ENCODE measurements at places on chromosomes 7 and 10.

- no peak for DNase-seq
Measured at GRCh38 chr7:118298771-118299170, 74.3 kb downstream of the ANKRD7 start.

DNA sequence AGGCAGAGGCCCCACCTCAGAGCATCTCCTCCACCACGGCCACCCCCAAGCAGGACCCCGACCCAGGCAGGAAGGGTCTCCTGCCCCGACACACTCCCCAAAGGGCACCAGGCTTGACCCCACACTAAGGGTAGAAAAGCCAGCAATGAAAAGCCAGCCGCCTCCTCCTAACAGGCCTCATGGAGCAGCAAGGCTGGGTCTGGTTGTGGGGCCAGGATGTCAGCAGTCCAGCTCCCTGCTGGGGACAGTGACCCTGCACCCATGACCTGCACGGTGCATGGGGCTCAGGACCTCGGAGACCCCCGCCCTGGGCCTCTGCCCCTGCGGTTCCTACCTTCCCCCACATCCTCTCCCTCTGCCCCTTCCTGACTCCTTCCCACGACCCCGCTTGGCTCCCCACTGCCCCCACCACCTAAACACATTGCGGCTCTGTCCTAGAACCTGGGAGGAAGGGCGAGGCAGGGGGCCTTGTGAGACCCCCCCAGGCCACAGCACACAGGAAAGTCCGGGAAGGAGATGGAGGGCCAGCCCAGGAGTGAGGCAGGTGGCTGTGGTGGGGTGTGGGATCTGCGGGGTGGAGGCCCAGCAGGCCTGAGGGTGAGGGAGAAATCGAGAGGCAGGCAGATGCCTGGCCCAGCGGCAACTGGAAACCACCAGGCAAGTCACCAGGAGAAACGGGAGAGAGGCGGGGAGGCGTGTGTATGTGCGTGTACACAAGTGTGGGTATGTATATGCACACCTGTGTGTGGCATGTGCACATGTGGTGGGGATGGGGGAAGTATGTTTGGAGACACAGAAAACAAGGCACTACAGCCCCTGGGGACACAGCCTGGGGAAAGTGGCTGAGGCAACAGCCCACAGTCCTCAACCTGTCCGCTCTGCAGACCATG, 229.9 kb downstream of the MAD1L1 start:
- no peak for DNase-seq

- no peak for DNase-seq
Measured at GRCh38 chr7:107133396-107133795, 35.4 kb upstream of the HBP1 start.

DNA sequence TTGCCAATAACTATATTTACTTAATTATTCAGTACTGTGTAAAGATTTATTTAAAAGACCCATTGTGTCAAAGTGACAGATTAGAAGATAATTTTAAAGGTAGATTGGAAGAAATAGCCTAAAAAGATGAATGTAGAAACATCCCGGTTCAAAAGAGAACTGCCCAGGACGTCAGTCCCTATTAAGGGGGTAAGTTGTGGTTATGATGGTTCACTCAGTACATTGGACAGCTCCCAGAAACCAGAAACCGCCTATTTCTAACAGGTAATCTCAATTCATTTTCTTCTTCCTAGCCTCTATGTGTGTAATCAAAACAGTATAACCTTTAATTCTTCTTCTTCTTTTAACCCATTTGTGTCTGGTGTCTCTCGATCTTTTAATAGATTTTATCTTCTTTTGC, 1.5 kb upstream of the FERD3L start:
- no peak for DNase-seq

GRCh38 chr7:40709062-40709964, 574.5 kb downstream of the SUGCT start:
- no peak for DNase-seq

GRCh38 chr10:101617102-101617823, 29.1 kb downstream of the DPCD start:
- DNase-seq, result no peak

DNA sequence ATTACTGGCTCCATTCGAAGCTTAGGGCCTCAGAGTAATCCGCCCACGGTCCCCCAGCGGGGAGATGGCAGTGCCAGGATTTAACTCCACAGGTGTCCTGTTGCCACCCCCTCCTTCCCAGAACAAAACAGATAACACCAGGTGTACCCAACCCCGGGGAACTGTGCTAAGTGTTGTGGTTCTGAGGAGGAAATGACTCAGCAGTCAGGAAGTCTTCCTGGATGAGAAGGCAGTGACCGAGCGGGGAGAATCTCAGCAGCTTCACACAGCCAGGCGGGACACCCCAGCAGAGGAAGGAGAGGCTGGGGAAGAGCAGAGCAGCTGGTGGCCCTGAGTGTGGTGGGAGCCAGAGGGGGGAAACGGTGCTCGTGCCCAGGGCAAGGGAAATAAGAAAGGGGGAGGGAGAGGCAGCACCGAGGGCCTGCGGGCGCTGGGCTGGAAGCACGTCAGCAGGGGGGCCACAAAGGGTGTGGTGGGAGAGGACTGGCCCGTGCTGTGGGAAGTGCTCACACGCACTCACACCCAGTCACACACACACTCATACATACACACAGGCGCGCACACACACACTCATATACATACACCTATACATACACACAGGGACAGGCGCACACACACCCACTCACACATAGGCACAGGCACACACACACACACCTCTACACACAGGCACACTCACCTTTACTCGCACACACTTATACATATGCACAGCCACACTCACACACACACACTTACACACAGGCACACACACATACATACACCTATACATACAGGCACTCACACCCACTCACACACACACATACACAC, 59.8 kb upstream of the CHST15 start:
- DNase-seq, result peak; percentile 51

GRCh38 chr7:111953611-111954010, 252.6 kb downstream of the DOCK4 start:
- no peak for DNase-seq

GRCh38 chr7:129514683-129515082, 12.4 kb downstream of the SMKR1 start:
- DNase-seq, result no peak

DNA sequence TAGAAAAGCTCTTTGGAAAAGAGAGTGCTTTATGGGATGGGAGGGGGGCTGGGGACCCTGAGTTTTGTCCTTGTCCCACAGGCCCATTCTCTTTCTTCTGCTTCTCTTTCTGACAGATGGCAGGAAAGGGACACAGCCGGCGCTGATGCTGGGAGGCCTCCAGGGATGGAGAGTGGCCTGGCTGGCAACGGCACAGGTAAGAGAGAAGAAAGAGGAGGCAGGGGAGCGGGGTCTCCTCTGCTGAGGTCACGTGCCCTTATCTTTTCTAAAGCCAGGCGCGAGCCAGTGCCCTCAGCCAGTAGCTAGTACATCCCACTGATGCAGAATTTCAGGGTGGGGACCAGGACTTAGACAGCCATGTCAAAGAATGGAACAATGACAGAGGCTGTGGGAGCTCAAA, 9.2 kb downstream of the ZNF775 start:
- DNase-seq, result no peak

- no peak for DNase-seq
Measured at GRCh38 chr10:52770904-52771303, 1.7 kb downstream of the MBL2 start.

GRCh38 chr10:94630017-94630688, 53.4 kb upstream of the CYP2C18 start:
- peak; percentile 1 for DNase-seq

GRCh38 chr7:164882-165660, 27.3 kb upstream of the FAM20C start:
- no peak for DNase-seq

- DNase-seq, result no peak
Measured at GRCh38 chr10:133079836-133080682, 7.7 kb upstream of the ADGRA1 start.

- no peak for DNase-seq
Measured at GRCh38 chr7:141073173-141073640, 657 bp upstream of the TMEM178B start.

- no peak for DNase-seq
Measured at GRCh38 chr10:63965846-63966245, 444.6 kb downstream of the REEP3 start.

DNA sequence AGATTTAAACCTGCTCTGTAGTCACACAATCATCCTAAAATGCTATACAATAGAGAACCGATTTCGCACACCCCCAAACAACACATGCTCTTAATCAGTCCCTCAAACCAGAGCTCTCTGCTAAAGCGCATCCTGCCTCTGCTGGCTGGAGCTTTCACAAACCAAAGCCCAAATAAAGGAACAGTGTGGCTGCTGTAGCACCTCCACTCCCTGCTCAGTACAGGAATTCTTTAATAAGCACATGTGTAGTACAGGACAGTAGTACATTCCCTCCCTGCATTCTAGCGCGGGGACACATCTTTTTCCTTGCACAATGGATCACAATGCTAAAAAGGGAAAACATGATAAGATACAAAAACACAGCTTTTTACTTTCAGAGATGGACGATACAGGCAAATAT, 684.6 kb downstream of the MAGI2 start:
- no peak for DNase-seq

DNA sequence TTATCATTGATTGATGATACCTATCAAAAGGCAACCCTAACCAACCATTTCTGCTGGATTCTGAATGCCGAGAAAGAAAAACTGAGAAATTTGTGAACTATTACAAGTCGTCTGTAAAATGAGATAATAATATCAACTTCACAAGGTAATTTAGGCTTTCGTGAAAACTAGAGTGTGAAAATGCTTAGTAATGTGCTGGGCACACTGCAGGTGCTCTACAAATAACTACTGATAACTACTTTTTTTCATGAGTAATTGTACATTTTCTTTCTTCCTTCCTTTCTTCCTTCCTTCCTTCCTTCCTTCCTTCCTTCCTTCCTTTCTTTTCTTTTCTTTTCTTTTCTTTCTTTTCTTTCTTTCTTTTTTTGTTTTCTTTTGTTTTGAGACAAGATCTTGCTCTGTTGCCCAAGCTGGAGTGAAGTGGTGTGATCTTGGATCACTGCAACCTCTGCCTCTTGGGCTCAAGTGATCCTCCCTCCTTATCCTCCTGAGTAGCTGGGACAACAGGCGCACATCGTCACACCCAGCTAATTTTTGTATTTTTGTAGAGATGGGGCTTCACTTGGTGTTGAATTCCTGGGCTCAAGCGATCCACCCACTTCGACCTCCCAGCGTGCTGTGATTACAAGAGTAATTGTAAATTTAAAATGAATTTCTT, 42.9 kb downstream of the BMPR1A start:
- DNase-seq, result no peak

GRCh38 chr7:26868841-26869495, 4.6 kb upstream of the SKAP2 start:
- DNase-seq, result no peak

DNA sequence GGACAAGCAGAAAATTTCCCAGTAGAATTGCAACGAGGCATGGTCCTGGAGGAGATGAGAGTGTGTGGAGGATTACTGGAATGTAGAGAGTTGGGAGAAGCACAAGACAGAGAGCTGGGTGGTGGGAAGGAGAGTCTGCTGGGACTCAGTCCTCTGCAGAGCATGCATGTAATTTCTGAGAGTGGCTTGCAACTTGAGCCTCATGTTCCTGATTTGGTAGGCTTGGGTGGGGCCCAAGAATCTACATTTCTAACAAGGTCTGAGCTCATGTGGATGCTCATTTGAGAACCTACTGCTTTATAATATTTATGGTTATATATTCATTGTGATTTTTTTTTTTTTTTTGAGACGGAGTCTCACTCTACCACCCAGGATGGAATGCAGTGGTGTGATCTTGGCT, 317.9 kb upstream of the COBL start:
- no peak for DNase-seq

- no peak for DNase-seq
Measured at GRCh38 chr10:35722226-35722625, 80.1 kb upstream of the FZD8 start.

GRCh38 chr7:5225616-5226290, 35.7 kb downstream of the WIPI2 start:
- DNase-seq, result no peak

DNA sequence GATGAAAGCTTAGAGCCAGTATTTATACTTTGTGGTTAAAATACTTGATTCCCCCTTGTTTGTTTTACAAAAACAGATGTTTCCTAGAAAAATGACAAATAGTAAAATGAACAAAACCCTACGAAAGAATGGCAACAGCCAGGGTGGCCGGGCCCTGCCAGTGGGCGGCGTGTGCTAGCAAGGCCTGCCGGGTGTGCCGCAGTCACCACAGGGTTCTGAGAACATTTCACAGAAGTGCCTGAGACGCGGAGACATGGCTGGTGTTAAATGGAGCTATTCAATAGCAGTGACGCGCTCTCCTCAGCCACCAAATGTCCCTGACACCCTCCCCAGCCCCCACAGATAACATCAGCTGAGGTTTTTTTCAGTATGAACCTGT, 14.5 kb downstream of the GPR146 start:
- DNase-seq, result peak; percentile 23

DNA sequence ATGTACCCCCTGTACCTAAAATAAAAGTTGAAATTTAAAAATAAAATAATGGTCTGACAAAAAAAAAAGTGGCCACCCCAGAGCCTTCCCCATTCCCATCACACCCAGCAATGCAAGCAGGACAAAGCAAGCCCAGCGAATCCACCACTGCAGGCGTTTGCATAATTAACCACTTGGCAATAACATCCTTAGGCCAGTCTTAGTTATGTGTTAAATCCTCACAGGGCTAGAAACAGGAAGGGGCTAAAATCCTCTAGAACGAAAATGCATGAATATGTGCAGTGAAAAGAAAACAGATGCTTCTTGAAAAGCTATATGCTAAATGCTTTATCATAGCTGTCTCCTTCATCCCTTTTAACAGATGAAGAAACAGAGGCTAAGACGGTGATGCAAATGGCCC, 229.7 kb downstream of the GRID1 start:
- DNase-seq, result no peak

DNA sequence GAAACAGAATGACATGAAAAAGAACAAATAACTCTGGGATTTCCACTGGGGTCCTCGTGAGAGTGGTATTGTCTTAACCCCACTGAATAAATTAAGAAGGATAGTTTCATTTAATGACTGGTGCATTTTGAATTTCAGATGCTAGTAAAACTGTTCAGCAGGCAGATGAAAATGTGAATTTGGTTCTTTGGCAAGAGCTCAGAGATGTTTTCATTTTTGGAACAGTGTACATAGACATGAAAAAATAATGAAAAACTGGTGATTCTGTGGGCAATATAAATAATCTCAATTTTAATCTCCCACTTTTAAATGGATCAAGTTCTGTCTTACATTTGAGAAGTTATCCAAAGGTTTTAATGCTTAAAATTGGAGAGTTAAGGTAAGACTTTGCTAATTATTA, 84.1 kb downstream of the TRIL start:
- no peak for DNase-seq
